ENCODE measurements at places on chromosomes 6 and 20.

DNA sequence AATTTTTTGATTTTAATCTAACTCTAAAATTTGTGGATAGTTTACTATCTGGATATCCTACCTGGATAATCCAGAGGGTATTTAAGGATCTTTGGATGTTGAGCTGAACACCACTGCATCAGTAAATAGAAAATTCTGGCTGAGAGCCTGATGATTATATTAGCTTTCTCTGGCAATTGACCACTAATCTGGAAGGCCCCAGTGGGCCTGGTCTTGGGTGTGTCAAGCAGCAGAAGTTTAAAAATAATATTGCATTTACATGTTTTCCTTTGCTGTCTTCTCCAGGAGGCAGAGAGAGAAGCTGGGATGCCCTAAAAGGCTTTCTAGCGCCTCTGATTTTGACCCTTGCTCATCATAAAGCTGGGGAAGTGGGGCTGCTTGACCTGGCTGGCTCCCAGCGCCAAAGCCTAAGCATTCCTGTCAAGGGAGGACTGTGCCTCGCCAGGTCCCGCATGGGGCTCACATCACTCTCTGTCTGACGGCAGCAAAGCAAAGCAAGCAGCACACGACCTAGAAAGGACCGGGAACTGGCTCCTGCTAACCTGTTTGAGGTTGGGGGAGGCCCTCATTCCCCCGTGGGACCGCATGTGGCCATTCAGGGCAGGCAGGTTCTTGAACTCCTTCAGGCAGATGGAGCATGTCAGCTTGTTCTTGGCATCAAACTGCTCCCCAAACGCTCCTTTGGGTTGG lies 46.6 kb upstream of the MRPS10 start:
- DNase-seq, result no peak

DNA sequence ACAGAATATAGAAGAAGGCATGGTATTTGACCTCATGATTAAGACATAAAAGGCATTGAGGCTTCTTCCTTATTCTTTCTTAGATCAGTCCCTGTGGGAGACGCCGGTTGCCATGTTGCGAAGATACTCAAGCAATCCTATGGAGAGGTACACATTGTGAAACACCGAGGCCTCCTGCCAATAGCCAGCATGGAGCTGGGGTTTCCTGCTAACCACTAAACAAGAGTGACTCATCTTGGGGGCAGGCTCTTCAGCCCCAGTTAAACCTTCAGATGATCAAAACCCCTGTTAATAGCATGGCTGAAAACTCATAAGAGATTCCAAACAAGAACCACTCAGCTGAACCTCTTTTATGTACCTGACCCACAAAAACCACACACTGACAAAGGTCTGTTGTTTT lies 478.8 kb downstream of the CD83 start:
- peak; percentile 40 for DNase-seq

GRCh38 chr20:62405108-62405980 lies 1.7 kb downstream of the CABLES2 start:
- peak; percentile 19 for DNase-seq

DNA sequence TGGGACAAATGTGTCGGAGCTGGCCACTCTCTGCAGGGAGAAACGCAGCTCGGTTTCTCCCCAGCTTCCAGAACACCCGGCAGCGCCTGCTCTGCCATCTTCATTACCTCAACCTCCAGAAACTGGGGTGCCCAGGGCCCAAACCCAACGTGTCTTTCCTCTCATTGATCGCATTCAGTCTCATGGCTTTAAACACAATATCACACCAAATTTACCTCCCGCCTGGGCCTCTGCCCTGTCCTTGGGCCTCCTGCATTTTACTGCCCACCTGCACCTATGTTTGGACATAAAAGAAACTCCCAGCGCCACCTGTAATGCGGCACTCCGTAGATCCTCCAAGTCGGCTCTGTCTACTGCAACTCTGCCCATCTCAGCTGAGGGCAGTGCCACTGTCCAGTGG lies 22.2 kb downstream of the SERPINB6 start:
- DNase-seq, result no peak

- no peak for DNase-seq
These were observed 110.4 kb downstream of the RIN2 start for GRCh38 chr20:19868441-19868840.

GRCh38 chr20:64157878-64158277 lies 6.4 kb upstream of the MYT1 start:
- DNase-seq, result no peak

- no peak for DNase-seq
These were observed 74.2 kb upstream of the PHIP start for GRCh38 chr6:79152269-79152737.

DNA sequence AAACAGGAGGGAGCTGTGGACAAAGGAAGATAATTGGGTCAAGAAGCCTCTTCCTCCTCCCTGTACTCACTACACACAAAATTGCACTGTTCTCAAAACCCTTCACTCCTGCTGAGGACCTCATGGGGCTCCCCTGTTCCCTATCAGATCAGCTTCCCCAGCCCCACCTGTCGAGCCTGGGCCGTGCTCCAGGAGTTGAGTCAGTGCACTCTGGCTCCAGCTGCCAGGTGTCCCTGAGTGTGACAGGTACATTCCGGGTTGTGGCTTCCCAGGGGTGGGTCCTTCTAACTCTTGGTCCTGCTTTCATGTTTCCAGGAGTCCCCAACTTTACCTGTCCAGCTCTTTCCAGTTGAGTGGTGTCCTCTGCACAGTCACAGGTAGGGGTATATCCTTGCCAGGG lies 8.4 kb downstream of the RAB5IF start:
- no peak for DNase-seq

- no peak for DNase-seq
These were observed 3.5 kb downstream of the PIGT start for GRCh38 chr20:45419188-45420091.

GRCh38 chr6:166625356-166625755 lies 1.7 kb downstream of the RPS6KA2 start:
- no peak for DNase-seq

DNA sequence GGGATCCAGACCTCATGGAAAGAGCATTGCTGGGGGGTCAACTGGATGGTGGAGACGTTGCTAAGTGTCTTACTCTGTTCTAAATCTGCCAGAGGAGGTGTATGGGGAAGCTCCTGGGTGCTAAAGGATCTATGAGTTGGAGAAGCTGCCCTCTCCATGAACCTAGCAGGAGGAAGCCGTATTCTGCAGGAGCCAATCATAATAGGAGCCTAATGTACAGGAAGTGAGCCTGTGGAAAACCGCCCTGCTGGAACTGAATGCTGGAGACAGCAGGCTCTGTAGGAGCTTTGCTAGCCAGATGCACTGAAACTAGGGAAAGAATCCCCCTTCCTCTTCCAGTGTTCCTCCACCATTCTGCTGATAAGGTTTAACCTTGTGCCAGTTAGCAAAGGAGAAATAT lies 10.9 kb downstream of the CASP8AP2 start:
- no peak for DNase-seq

GRCh38 chr6:84910906-84911607 lies 146.7 kb upstream of the TBX18 start:
- DNase-seq, result no peak

DNA sequence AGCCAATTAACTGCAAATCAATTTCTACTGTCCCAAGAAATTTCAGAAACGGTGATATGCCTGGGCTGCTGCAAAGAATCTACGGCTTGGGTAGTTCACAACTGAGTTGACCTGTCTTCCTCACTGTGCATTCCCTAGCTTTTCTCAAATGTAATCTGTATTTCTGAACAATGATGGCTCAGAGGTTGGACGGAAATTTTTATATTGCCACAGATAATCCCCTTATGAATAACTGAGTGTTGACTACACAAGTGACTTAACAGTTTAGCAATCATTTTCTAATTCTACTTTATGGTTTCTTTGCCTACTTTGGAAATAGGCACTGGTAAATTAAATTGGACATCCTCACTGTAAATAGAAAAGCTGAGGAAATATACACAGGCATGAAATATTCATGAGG lies 94.5 kb downstream of the ARHGAP18 start:
- no peak for DNase-seq

GRCh38 chr6:168791917-168792316 lies 350.9 kb downstream of the SMOC2 start:
- DNase-seq, result no peak

- DNase-seq, result no peak
These were observed 279.1 kb downstream of the UTRN start for GRCh38 chr6:144564202-144564601.

DNA sequence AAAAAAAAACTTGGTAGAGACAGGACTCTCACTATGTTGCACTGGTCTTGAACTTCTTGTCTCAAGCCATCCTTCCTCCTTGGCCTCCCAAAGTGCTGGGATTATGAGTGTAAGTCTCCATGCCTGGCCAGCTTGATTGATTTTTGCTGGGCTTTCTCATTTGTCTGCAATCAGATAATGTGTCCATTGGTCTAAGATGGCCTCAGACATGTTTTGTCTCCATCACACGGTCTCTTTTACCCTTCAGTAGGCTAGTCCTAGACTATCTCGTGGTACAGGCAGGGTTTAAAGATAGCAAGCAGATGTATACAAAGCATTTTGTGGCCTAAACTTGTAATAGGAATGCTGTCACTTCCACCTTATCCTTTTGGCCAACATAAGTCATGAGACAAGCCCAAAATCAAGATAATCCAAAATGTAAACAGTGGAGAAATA lies 289.1 kb downstream of the TFAP2B start:
- DNase-seq, result peak; percentile 55

DNA sequence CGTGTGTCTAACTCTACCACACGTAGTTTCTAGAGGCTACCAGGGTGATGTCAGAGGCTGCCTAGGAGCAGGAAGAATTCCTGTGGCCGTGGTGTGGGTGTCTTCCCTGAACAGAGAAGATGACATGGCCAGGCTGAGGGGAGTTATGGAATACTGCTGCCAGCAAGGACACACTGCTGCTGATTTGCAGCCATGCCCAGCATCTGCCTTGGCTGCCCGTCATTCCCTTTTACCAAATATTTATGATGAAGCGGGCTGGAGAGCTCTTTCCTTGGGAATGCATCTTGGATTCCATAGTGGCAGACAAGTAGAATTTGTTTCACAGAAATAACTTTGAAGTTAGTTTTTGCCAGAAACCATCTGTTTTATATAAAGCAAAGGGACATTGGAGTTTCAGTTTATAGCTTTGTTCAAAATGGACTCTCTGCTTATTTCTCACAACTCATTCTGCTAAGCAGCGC lies 80.8 kb upstream of the VSTM2L start:
- no peak for DNase-seq

Data from OCI-M1 (cell line).